ENCODE measurements at places on chromosomes 3 and 15.

- DNase-seq, result peak; percentile 92
Observed at GRCh38 chr3:131020122-131020693, 6.4 kb downstream of the ASTE1 start.

GRCh38 chr15:74825866-74826265 is 561 bp upstream of the CPLX3 start:
- no peak for DNase-seq

DNA sequence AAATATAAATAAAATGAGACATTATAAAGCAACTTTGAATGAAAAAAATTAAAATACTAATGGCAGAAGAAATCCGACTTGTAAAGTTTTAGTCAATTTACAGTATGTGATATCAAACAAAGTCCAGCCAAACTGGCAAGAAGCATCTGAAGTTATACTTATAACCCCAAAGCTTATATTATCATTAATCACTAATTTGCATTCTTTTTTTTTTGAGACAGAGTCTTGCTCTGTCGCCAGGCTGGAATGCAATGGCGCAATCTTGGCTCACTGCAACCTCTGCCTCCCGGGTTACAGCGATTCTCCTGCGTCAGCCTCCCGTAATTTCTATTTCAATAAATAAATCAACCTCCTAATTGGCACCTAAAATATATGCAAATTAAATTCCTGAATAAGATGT is 80.1 kb downstream of the AQR start:
- no peak for DNase-seq

GRCh38 chr15:99961011-99961441 is 227.8 kb upstream of the LYSMD4 start:
- DNase-seq, result peak; percentile 40

DNA sequence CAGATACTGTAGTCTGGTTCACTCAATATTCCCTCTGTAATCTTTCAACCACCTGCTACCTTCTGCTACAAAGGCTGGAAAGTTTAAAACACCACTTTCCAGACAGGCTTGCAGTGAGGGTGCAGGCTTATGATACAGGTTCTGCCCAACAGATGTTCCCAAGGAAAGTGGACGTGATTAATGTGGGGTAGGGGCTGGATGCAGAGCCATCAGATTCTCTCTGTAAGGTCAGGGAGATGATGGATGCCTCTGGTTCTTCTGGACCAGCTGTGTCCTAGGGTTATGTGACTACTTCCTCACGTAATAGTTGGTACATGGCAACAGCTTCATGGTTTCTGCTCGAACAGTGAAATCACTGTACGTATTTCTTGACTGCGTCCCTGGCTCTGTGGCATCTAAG is 11.1 kb downstream of the GPR176 start:
- DNase-seq, result no peak

DNA sequence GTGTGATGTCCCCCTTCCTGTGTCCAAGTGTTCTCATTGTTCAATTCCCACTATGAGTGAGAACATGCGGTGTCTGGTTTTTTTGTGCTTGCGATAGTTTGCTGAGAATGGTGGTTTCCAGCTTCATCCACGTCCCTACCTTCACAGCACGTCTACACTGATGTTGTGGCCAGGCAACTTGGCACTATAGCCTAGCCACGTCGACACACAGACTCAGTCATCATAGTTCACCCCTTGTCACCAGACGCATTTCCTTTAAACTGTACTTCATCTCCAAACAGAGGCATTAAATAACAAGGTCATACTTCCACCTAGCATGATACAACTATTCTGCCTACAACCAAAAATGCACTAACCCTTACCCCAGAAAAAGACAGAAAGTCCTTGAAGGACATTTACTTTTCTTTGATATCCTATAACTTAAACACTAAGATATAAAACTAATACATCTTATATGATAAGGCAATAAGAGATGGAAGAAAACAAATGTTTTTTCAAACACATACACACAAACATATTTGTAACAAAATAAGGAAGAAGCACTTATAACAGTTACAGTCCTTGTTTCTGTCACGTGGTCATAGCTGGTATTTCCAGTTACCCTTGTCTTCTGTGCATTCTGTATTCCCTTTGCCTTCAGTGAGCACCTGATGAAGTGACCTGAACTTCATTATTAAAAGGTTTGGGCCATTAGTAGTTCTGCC is 121.4 kb downstream of the KLF13 start:
- DNase-seq, result peak; percentile 10

GRCh38 chr3:15716178-15716577 is 81.6 kb downstream of the ANKRD28 start:
- DNase-seq, result no peak

- no peak for DNase-seq
Observed at GRCh38 chr15:75195766-75196241, 5.9 kb upstream of the C15orf39 start.

DNA sequence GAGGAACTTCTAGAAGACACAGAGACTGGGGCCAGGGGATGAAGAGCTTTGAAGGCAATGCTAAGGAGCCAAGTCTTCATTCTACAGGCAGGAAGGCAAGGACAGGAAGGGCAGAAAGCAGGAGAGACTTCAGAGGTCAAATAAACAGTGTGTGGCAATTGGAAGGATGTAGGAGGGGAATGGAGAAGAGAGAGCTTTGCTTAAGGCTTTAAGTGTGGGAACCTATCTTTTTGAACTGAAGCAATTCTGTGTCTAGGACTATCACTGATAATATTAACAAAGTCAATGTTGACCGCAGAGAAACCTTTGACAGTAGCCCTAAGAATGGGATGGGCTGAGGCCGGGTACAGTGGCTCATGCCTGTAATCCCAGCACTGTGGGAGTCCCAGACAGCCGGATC is 325.0 kb downstream of the FOXP1 start:
- DNase-seq, result no peak

GRCh38 chr3:65915477-65915876 is 123.2 kb downstream of the MAGI1 start:
- no peak for DNase-seq
